ENCODE measurements at places on chromosomes 2 and 18. TPM values are rescaled to one million over a fixed set of nuclear protein-coding genes. Genes with fewer than 3 reads are reported as not detected.

DNA sequence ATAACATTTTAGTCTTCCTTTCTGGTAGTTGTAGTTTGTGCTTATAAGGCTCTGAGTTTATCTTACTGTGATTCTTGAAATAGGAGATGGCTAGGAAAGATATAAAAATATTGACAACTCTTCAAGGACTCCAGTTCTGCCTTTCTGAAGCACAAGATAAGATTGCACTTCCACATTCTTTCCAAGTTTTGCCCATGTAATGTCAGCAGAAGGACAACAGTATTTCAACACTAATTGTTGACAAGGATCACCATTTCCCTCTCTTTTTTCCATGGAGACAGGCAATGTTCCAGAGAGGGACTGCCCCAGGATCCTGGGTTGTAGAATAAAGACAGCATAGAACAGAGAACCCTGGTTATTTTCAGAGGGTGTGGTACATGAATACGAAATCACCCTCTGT, 279.1 kb upstream of the CNTNAP5 start:
- H3K4me3 ChIP-seq, result no peak overlapping the region
- no peaks in the 10 kb centered on the region for H3K4me1 ChIP-seq
- H3K27me3 ChIP-seq, result no peaks in the 10 kb centered on the region
- H3K36me3 ChIP-seq, result no peaks in the 10 kb centered on the region
- H3K27ac ChIP-seq, result no peak overlapping the region

DNA sequence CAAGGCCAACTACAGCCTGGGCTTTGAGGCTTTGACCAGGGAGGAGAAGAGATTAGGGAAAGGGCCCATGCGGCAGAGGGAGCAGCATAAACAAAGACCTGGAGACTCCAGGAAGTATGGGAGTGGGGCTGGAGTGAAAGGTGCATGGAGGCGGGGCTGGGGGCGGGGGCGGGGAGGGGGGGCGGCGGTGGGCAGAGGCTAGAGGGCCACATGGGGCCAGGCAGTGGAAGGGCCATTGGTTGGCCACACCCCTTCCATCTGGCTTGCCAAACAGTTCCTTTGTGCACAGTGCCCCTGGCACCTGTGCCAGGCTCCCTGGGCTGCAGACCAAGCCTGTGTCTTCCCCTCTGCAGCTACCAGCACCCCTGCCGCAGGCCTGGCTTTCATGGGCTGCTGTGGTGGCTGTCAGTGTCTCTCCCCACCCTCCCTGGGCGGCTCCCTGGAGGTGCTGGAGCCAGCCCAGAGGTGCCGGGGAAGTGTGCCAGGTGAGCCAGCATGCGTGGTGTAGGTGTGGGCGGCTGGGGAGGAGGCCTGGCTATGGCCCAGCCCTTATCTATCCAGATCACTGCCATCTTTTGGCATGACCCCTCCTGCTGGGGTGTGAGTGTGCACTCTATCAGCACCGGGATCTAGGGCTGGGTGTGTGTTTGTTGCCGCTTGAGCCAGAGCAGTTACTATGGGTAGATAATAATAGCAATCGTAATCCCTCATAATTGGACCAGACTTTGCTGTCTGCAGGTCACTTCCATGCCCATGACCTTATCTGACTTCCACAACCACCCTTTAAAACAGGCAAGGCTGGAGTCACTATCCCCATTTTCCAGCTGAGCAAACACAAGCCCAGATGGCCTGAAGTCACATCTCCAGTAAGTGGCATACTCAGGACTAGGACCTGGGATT, 30.5 kb downstream of the DNMT3A start:
- H3K27ac ChIP-seq, result no peak overlapping the region
- no peaks in the 10 kb centered on the region for H3K4me1 ChIP-seq
- no peak overlapping the region for H3K4me3 ChIP-seq
- peaks cover 4% of the 10 kb centered on the region for H3K36me3 ChIP-seq

- H3K4me3 ChIP-seq, result no peak overlapping the region
- H3K27ac ChIP-seq, result no peak overlapping the region
- no peaks in the 10 kb centered on the region for H3K27me3 ChIP-seq
These were observed 25.0 kb upstream of the RAPGEF4 start for GRCh38 chr2:172710584-172711047.

GRCh38 chr2:169664978-169665930, 29.0 kb downstream of the CFAP210 start:
- H3K27me3 ChIP-seq, result peaks cover 2% of the 10 kb centered on the region
- no peaks in the 10 kb centered on the region for H3K4me1 ChIP-seq
- H3K36me3 ChIP-seq, result no peaks in the 10 kb centered on the region
- no peak overlapping the region for H3K27ac ChIP-seq

Gene MAL
- not detected for total RNA-seq

DNA sequence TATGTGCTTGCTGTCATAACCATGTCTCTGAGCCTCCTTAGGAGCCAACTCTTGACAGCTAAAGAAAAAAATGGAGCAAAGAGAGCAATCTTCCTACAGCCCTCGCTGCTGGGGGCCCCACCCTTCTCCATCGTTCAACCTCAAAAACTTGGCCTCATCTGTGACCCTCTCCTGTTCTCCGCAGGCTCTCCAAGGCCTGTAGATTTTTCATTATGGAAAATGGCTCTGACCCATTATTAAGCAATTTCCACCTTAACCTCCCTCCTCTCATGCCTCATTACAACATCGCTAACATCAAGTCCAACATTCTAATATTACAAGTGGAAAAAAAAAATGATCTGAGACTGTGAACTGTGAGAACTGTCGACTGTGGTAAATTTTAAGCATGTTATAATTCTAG, 98.7 kb downstream of the SLC8A1 start:
- no peaks in the 10 kb centered on the region for H3K36me3 ChIP-seq
- no peak overlapping the region for H3K27ac ChIP-seq
- peak; percentile 39 for DNase-seq
- no peaks in the 10 kb centered on the region for H3K27me3 ChIP-seq
- H3K4me3 ChIP-seq, result no peak overlapping the region

- no peak for DNase-seq
- H3K4me1 ChIP-seq, result peaks cover 20% of the 10 kb centered on the region
- H3K4me3 ChIP-seq, result no peak overlapping the region
- no peak overlapping the region for H3K27ac ChIP-seq
These were observed 133.1 kb upstream of the PELI1 start for GRCh38 chr2:64277101-64277849.

Gene C2orf92
- total RNA-seq, result 0.77 TPM

Gene RGPD8
- total RNA-seq, result 9.5 TPM

- no peak for DNase-seq
- H3K36me3 ChIP-seq, result no peaks in the 10 kb centered on the region
- H3K27me3 ChIP-seq, result no peaks in the 10 kb centered on the region
- no peak overlapping the region for H3K27ac ChIP-seq
These were observed 150.8 kb downstream of the THSD7B start for GRCh38 chr2:136916131-136916530.

All from fibroblast of lung (primary cell).